ENCODE measurements at places on chromosomes 3 and 15.
A peak's percentile ranks its signal among the peaks of the same experiment; 100 is the strongest.

GRCh38 chr15:38671675-38672254 is 107.2 kb upstream of the RASGRP1 start:
- DNase-seq: no peak

DNA sequence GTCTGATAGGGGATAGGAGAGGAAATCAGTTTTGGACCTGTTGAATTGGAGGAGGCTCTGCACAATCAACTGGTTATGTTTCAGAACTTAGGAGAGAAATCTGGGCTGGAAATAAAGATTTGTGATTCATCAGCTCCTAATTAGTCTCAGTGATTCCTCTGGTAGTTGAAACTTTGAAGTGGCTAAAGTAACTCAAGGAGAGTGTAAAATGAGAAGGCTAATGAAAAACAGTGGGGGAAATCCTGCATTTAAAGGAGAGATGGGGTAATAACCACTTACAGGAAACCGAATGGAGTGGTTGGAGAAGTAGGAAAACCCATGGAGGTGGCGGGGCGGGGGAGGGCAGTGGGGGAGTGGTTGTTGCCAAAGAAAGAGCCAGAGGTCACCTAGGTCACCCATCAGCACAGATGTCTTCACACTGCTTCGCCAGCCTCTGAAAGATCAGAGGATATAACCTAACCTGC is 32.6 kb downstream of the MAP2K5 start:
- no peak for DNase-seq

DNA sequence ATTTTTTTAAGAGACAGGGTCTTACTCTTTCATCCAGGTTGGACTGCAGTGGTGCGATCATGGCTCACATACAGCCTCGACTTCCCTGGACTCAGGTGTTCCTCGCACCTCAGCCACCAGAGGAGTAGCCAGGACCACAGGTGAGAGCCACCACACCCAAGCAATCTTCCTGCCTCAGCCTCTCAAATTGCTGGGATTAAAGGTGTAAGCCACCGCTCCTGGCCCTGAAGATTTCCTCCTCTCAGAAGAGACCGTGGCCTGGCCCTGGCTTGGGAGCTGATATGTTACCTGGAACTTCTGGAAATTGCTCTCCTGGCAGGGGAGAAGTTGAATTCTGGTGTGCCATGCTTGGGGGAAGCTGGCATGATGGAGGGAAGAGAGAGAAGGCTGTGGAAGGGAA is 36.2 kb downstream of the PPCDC start:
- DNase-seq: no peak

DNA sequence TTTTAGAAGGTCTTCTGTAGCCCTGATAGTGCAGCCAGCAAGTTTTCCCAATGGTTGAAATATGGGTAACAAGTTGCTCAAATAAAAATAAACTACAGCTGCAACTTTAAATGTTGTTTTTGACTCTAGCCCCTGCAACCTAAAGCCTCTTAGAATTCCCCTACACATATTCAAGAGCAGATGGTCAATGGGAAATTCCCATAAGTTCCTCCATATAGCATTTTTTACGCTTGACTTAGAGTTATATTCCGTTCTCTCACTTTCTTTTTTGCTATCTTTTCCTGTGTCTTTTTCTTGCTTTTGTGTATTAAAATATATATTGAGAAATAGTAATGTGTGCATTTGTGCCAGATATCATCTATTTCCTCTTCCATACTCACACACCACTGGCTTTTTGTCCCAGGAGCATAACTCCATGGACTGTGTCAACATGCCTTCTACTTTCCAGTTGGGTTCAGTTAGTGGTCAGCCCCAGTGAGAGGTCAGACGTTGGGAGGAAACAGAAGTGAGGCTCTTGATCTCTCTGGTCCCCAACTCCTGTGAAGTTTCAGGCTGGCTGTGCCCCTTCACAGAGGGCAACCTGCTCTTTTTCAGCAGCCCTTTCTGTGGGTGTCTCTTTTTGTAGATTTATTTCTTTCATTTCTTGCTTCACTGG is 63.3 kb upstream of the TP63 start:
- DNase-seq: no peak

DNA sequence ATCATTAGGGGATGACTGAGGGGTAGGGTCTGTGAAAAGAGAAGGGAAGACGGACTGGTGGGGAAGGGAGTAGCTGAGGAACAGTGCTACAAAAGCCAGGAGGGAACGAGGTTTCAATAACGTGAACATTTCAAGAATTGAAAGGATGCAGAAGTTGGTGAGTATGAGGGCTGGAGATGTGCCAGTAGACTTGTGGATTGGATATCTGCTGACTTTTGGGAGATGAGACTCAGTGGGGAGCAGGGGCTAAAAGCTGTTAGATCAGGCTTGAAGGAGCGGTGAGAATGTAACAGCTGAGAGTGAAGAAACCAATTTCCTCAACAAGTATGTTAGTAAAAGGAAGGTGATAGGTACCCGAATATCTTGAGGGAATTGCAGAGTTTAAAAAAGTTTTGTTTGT is 65.2 kb downstream of the GTPBP8 start:
- no peak for DNase-seq

DNA sequence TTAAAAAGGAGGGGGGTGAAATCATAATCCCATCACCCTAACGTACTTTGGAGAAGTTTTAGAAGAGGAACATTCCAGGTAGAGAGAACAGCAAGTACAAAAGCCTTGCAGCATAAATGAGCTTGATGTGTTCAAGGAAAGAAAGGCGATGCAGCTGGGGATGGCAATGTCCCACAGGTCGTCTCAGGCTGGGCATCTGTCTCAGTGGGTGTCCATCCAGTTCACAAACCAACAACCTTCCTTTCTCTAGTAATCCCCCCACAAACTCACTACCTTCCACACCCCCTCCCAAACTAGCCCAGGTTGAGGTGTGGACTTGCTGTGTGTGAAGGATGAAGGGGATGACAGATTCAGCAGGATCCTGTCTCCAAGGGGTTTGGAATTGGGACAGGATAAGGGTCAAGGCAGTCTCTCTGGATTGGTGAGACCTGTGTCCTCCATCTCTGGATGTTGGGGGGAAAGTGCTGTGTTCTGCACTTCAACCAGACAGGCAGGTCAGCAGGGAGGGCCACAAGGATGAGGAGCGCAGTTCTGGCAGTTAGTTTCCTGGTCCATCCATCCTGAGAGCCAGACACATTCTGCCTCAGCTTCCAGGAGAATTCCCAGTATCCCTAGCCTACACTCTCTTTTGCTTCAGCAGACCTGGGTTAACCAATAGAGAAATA is 1.7 kb upstream of the ESYT3 start:
- no peak for DNase-seq

DNA sequence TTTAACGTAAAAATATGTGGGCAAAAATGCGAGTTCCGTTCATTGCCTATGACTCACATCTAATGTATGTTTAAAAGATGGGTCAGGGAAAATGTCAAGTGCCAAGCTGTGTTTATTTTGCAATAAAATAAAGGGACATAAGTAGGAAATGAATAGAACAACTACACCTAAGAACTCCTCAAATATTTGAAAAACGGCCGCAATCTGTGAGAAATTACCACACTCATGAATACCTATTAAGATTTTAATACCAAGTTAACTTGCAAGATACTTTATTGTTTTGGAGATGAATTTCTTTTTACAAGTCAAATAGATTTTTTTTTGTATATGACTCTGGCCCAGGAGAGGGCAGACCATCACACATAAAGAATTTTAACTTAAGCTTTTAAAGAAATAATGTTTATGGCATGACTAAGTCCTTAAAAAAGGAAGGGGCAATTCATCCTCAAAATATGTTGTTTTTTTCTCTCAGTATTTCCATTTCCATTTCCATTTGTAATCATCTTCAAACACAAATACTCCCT is 152.7 kb downstream of the SUCNR1 start:
- no peak for DNase-seq

DNA sequence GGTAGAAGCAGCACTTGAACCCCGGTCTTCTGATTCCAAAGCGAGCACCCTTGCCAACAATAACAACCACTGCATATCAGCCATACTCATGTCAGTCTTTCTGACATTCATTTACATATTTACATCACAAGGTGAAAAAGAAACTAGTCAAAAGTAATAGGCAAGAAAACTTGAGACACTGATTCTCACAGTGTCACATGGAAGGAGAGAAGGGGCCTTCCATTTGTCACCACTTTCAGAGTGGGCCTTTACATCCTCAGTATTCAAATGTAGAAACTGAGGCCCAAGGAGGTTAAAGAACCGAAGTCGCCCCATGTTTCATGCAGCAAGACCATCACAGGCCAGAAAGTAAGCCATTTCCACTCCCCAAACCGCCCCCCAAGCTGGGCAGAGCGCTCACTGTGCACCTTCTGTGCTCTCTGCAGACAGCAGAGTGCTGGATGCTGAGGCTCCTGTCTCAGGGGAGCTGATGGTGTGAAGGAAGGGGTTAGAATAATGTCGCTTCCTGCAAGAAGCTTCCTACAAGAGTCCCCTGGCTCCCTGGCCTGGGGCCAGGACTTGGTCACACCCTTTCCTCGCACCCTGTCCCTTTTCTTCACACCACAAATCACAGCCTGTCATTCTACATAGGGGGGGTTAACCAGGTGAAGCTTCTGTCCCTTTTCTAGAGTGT is 260.1 kb downstream of the UACA start:
- DNase-seq: no peak

DNA sequence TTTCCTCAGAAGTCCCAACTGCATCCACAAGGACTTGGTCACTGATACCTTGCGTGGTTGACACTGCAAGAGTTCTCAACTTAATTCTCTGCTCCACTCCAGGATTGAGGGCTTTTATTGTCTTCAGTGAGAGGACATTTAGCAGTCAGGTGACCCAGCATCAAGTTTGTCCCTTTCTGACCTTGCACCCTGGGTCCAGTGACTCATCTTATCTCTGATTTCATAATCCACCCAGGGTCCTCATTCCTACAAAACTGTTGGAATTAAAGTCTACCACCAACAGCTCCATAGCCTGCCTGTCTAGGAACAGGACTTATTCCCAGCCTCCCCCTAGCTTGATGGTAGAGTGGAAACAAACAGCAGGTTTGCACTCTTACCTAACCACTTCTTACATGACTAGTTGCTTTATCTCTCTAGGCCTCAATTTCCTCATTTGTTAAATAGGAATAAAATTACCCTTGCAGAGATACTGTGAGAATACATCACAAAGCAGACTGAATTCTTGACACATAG is 151.3 kb upstream of the LPP start:
- DNase-seq: no peak

- peak; percentile 40 for DNase-seq
Observed at GRCh38 chr3:160217675-160218074, 7.5 kb upstream of the C3orf80 start.

DNA sequence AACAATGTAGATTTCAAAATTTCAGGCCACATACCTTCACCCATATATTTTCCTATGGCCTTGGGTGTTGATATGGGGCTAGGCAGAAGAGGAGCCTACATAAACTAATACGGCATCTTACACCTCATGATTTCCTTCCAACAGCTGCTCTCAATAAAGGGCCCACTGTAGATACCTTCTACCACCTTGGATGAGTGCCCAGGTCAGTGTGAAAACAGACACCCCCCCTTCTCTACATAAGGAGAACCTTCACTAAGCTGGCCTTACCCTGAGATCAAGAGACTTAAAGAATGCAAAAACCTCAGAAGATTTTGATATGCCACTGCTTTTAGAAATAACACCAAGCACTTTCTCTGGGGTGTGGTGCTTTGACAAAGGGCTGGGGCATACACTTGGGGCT is 42.7 kb downstream of the SH3BP5 start:
- DNase-seq: no peak

DNA sequence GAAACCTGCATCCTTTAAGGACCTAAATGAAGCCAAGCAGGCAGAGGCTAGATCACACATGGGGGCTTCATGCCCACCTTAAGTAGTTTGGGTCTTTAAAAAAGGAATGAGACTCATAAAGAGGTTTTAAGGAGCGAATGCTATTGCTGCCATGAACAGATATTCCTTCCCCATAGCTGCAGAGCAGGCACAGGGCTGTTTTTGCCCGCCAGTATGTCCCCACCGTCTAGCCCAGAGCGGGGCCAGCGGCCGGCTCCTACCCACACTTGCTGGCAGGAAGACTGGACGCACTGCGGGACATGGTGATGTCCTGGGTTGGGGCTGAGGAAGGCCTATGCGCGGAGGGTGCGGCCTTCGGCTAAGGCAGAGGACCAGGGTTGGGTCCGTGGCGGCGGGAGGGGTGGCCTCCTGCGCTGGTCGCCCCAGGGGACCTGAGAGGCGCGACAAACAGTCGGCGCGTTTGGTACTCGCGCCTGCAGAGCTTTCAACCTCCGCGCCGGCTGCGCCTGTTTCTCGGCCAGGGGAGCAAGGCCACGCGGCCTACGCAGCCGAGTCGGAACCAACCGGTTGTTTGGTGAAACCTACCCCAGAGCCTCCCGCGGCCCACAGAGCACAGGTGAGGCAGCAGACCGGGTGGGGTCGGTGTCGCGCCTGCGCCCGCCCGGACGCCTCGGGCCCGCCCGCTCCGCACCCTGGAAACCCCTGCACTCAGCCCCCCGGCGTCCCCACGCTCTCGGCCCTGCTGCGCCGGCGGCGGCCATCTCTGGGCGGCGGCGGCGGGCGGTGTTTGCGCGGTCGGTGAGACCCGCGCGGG is at the start of gene FAIM:
Gene FAIM, plus strand, starts transcription at position 450 of the 814 bp plus-strand sequence. CDS start 10,956 bp downstream, outside the sequence.
- DNase-seq: peak; percentile 84

DNA sequence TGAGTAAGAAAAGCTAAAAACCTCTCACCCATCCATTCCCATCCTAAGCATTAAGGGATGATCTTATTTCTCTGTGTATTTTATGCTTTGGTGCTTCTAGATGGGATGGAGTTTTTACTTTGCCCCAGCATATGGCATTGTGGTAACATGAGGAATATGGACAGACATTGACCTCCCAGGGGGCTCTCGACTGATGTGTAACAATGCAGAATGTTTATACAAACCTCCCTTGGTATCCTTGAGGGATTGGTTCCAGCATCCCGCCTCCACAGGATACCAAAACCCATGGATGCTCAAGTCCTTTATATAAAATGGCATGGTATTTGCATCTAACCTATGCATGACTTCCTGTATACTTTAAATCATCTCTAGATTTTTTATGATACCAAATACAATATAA is 21.6 kb downstream of the PDIA5 start:
- DNase-seq: no peak

- DNase-seq: peak; percentile 50
Observed at GRCh38 chr3:116863822-116864589, 154.4 kb downstream of the TUSC7 start.

DNA sequence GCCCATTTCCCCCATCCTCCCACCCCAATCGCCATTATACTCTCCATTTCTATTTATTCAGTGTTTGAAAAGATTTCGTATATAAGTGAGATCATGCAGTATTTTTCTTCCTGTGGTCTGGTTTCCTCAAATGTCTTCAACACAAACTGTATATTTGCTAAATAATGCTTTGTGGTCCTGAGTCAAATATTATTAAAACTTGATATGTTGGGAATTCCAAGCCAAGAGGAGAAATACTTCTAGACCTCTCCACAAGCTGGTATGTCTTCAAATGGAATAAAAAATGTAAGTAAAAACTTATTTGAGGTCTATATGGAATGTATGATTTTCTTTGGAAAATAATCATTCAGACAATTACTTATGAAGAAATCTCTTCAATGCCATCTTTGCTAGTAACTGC is 122.5 kb upstream of the TSC22D2 start:
- no peak for DNase-seq
